ENCODE measurements at places on chromosomes 2 and 18.

GRCh38 chr2:113233593-113234550 is 44.8 kb downstream of the PAX8 start:
- no peak for DNase-seq

DNA sequence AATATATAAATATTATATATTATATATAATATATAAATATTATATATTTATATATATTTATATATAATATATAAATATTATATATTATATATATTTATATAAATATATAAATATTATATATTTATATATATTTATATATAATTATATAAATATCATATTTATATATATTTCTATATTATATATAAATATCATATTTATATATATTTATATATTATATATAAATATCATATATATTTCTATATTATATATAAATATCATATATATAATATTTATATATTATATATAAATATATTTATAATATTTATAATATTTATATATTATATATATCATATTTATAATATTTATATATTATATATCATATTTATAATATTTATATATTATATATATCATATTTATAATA is 321.4 kb downstream of the CDH2 start:
- no peak for DNase-seq

DNA sequence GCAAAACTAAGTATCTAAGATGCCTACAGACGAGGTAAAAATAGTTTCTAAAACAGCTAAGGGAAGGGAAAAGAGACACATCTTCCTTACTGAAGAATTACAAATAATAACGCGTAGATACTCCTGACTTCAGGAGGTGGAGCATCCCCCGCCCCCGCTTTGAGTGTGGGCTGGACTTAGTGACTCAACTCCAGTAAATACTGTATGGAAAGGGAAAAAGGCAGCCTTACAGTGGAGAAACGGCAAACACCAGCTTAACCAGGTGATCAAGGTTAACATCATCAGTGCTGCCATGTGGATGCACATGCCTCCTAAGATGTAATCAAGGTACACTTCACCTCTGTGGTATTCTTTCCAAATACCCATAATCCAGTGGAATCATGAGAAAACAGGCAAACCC is 47.9 kb downstream of the HADHB start:
- no peak for DNase-seq

DNA sequence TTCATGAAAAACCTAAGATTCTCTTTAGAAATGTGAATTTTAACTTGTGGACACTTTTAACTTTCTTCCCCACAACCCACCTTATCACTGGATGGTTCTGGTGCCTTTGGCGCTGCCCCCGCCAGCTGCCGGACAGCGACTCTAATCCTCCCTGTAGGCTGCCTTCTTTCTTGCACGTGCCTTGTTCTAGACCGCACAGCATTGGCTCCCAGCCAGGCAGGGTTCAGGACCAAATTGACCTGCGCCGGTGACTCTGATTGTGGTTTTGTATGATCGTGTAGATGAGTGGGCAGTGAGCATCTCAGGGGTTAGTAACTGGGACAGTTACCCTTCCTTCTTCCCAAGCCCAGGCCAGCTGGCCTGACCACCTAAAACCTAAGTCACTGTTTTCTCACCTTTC is 106.8 kb downstream of the ASAP2 start:
- DNase-seq = no peak

- DNase-seq = no peak
Observed at GRCh38 chr2:43057742-43058725, 168.4 kb downstream of the ZFP36L2 start.

- DNase-seq = no peak
Observed at GRCh38 chr2:131584940-131585339, 57.3 kb downstream of the CCDC74A start.

DNA sequence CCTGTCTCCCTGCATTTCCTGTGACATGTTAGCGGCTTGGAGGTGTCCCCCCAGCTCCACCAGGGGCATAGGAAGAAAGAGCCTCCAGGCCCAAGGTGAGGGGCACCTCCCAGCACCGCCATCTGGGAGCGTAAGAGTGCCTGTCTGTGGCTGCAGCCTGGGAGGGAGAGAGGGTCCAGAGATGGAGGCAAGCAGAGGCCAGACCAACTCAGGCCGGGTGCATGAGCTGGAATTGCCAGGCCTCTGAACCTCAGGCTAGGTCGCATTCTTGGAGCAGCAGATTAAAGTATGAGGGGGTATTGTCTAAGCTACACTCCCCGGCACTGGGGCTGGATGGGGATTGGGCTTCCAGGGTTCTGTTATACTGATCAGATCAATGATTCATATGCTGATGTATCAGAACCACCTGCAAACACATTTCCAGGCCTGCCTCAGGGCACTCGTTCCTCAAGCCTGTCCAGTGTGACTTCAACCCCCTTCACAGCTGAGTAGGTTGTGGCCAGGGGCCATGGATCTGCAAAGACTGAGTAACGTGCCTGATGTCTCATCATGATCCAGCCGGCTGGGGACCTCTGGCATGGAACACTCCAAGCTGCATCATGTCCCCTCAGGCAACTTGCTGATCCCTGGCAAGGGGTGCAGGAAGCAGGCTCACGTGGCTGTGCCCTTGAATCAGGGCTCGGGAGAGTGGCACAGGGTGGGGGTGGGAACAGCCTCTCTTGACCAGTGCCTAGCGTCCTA is 73.2 kb downstream of the HS1BP3 start:
- DNase-seq = no peak

DNA sequence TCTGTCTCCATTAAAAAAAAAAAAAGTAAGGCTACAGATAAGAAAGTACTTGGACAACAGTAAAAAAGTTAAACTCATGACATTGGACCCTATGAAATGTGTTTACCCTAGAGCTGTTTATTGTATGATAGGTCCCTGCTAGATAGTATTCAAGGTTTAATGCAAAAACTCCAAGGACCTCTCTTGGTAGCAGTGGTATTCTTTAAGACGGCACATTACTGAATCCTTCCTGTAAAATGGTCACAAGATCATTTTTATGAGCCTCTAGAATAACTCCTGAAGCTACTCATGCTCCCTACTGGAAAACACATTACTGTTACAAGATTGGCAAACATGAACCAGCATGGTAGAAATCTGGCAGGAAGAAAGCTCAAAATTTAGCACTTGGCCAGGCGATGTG is 38.8 kb downstream of the GALM start:
- DNase-seq = no peak

DNA sequence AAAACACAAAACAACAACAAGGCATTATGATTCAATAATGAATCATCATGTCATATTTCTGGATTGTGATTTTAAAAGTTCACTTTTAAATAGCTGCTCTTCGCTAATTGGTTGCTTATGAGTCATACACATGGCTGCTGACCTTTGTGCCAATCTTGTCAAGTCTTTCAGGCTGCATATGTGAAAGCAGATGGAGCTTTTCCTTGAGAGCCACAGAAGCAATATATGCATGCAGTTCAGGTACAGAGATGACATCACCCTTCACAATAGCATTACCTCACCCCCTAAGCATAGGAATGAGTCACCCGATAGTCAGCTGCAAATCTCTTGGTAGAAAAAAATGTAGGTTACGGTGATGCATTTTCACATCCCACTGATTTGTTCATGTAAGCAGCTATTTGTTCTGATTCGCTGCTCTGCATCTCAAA is 27.2 kb downstream of the EIF2AK3 start:
- DNase-seq = peak; percentile 69

DNA sequence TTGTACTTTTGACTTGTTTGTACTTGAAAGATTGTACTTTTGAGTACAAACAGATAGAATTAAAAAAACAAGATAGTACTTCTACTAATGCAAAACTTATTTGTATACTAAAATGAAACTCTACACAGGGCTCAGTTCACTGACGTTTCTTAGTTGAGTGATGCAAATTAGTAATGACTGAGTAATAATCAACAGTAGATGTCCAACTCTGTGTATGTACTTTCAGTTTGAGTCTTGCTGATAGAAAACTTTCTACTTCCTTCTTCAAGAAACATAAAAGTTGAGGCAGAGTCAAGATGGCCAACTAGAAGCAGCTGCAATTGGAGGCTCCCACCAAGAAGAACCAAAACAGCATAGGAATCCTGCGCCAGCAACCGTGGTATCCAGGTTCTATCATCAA is 585.0 kb downstream of the NR4A2 start:
- no peak for DNase-seq

DNA sequence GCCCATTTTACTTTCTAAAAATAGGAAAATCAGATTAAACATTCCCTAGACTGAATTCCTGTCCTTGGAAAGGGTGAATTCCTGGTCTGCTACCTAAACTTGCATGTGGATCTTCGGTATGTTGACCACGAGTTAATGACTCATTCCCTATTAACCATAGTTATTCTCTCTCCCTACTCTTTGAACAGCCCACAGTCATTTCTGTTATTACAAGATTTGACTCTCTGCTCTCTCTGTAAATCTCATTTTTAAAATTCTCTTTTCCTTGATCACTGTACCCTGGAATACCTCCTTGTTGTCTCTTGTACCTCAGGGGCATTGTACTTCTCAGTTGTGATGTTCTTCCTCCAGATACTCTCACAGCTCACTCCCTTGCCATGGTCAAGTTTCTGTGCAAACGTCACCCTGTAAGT is 92.0 kb upstream of the GULP1 start:
- DNase-seq = no peak

DNA sequence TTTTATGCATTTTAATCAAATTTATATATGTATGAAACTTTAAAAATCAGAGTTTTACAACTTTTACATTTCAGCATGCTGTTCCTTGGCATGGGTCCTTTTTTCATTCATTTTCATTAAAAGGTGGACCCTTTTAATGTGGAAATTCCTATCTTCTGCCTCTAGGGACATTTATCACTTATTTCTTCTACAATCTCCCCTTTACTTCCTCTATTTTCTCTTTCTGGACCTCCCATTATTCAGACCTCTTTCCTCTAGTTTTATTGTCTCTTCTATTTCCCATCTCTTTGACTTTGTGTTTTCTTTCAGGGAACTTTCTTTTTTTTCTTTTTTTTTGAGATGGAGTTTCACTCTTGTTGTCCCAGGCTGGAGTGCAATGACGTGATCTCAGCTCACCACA is 5.7 kb downstream of the PROC start:
- no peak for DNase-seq

- no peak for DNase-seq
Observed at GRCh38 chr2:85481818-85482777, 56.9 kb upstream of the MAT2A start.

DNA sequence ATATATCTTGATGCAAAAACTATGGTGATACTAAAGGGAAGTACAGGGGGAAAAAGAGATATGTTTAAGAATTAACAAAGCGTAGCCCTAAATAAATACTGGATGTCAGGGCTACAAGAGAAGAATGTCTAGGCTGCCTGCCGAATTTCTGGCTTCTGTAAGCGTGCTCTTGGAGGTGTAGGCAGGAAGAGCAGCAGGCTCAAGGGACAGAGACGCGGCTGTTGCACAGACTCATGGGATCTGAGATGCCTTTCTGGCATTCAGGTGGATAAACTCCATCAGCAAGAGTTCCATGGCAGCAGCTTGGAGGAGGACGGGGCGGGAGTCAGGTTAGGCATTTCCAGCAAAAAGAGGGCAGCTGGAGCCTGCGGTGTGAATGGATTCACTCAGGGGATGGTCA is 123.2 kb upstream of the TWIST2 start:
- DNase-seq = no peak

- no peak for DNase-seq
Observed at GRCh38 chr2:47735136-47735869, 47.6 kb upstream of the MSH6 start.

- no peak for DNase-seq
Observed at GRCh38 chr2:85446296-85447221, 28.0 kb downstream of the SH2D6 start.

DNA sequence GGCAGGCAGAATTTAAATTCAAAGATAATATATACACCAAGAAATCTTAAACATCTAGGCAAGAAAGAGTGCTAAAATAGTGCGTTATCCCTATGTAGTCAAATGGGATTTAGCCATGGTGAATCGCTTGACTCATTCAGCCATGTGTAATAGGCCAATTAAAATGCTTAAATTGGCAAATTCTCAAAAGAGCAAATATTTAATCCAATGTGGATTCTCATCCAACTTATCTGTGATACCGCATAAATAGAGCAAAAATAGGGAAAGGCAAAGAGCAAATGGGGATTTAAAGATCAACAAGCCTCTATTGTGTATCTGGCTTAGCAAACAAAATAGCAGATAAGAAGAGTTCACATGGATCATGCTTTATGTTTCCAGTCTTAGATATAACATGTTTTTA is 123.2 kb upstream of the RPRM start:
- no peak for DNase-seq

GRCh38 chr2:174350593-174351181 is 15.9 kb downstream of the SP9 start:
- no peak for DNase-seq

DNA sequence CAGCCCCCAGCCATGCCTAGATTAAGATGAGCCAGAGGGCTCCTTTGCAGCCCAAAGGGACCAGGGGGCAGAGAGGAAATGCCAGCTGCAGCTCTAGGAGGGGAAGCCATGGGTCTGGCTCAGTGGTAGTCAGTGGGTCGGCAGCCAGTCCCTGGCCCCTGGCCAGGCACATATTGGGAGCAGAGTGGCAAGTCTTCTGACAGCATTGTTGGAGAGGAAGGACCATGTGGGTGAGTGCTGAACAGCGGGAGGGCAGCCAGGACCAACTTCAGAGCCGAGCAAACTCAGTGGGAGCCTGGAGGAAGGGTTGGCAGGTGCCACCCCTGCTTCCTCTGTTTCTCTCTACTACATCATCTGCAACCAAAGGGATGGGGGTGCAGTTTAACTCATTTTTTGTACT is 140.5 kb upstream of the PELI1 start:
- DNase-seq = no peak

DNA sequence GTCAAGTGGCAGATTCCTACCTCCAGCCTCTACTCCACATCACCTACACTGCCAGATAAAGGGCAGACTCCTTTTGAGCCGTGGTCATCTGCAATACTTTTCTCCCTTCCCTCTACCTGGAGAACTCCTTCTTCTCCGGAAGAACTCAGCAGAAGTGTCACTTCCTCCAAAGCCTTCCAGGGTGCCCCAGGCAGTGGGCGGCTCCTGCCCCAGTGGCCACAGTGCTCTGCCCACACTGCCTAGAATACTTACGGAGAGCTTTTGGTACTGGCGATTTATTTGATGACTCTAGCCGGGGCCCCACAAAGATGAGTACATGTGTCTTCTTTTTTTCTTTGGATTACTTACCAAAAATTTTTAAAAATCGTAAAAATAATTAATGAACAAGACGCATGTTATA is 39.7 kb downstream of the FOSL2 start:
- DNase-seq = no peak

GRCh38 chr2:27000228-27000627 is 29.8 kb downstream of the MAPRE3 start:
- DNase-seq = no peak
